ENCODE measurements at places on chromosomes 13 and 19. TPM values are rescaled to one million over a fixed set of nuclear protein-coding genes. Genes with fewer than 3 reads are reported as not detected.
A peak's percentile ranks its signal among the peaks of the same experiment; 100 is the strongest.

The NCAN gene
- total RNA-seq, result 3.7 TPM

DNA sequence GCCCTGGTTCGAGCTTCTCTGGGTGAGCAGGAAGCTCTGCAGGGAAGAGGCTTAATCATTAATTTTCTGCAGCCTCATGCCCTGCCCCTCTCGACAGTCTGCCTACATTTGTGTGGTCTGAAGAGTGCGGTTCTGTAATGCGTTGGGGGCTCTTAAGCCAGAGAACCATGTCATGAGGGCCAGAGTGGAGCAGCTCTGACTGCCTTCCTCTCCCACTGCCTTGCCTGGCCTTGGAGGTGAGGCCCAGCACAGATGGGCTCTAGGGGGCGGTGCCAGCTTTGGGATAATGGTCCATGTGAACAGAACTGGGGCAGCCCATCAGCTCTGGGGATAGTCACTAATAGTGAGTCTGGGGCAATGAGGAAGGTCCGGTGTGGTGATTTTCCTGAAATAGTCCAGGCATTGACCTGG, 5.7 kb downstream of the FGF9 start:
- H3K27ac ChIP-seq, result no peak overlapping the region
- no peak for DNase-seq
- H3K36me3 ChIP-seq, result no peaks in the 10 kb centered on the region
- H3K4me1 ChIP-seq, result peaks cover 7% of the 10 kb centered on the region
- H3K4me3 ChIP-seq, result no peak overlapping the region
- no peaks in the 10 kb centered on the region for H3K27me3 ChIP-seq

The MUC16 gene
- total RNA-seq, result 2.6 TPM

GRCh38 chr13:55653497-55653896, 1487.2 kb upstream of the PRR20A start:
- no peak for DNase-seq
- H3K4me1 ChIP-seq, result no peaks in the 10 kb centered on the region
- H3K36me3 ChIP-seq, result no peaks in the 10 kb centered on the region
- no peak overlapping the region for H3K4me3 ChIP-seq
- H3K27me3 ChIP-seq, result no peaks in the 10 kb centered on the region
- H3K27ac ChIP-seq, result no peak overlapping the region

The KIR3DL2 gene
- total RNA-seq, result not detected

DNA sequence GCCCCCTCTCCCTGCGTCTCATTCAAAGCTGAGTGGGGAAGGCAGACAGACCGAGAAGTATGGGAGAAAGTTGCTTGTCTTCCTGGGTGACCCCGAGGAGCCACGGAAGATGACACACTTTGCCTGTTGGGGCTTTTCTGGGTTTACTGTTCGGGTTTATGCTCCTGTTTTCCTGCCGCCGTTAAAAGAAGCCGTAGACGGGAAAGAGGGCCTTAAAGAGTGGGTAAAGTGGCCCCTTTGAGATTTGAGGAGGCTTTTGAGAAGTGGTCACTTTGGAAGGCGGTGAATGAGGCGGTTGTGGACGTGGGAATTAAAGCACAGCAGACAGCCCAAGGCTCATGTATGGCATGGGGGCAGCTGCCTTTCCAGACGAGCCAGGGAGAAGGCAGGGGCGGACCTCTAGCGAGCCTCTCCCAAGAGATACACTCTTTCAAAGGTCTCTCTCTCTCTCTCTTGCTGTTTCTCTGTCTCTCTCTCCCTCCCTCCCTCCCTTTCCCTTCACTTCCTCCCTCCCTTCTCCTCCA, 493 bp upstream of the LHFPL6 start:
- peaks cover 5% of the 10 kb centered on the region for H3K4me1 ChIP-seq
- peak; percentile 63 for DNase-seq
- H3K27ac ChIP-seq, result peak overlapping the region; percentile 90
- no peaks in the 10 kb centered on the region for H3K27me3 ChIP-seq

GRCh38 chr13:80010286-80010831, 330.6 kb downstream of the SPRY2 start:
- H3K36me3 ChIP-seq, result no peaks in the 10 kb centered on the region
- no peak for DNase-seq
- H3K4me3 ChIP-seq, result no peak overlapping the region
- H3K27me3 ChIP-seq, result no peaks in the 10 kb centered on the region

GRCh38 chr13:98289339-98289945, 112.4 kb upstream of the RNF113B start:
- H3K27me3 ChIP-seq, result no peaks in the 10 kb centered on the region
- H3K27ac ChIP-seq, result no peak overlapping the region
- H3K36me3 ChIP-seq, result no peaks in the 10 kb centered on the region

The NLRP11 gene
- total RNA-seq, result 4.3 TPM

- no peaks in the 10 kb centered on the region for H3K27me3 ChIP-seq
- H3K27ac ChIP-seq, result no peak overlapping the region
- no peaks in the 10 kb centered on the region for H3K36me3 ChIP-seq
- no peak overlapping the region for H3K4me3 ChIP-seq
- no peak for DNase-seq
These were observed 134.3 kb upstream of the MYO16 start for GRCh38 chr13:108494991-108495645.

GRCh38 chr13:50537029-50537428, 306.5 kb downstream of the DLEU7 start:
- no peaks in the 10 kb centered on the region for H3K36me3 ChIP-seq
- H3K4me1 ChIP-seq, result no peaks in the 10 kb centered on the region
- DNase-seq, result no peak
- no peak overlapping the region for H3K4me3 ChIP-seq

DNA sequence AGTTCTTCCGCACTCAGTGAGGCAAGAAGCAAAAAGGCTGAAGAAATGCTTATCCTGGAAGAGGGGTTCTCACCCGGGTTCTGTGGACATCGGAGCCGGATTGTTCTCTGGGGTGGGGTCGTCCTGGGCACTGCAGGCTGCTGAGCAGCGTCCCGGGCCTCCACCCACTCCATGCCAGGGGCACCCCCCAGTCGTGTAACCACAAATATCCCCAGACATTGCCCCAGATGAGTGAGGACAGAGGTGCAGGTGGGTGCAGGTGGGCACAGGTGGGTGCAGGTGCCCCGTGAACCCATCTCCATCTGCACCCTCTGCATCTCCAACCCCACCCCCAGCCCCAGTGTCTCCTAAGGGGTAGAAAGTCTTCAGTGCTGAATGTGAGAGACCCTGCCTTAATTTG, 67.5 kb downstream of the GNG7 start:
- peaks cover 52% of the 10 kb centered on the region for H3K4me1 ChIP-seq
- no peak for DNase-seq
- no peaks in the 10 kb centered on the region for H3K27me3 ChIP-seq
- no peaks in the 10 kb centered on the region for H3K36me3 ChIP-seq
- H3K4me3 ChIP-seq, result no peak overlapping the region
- peak overlapping the region; percentile 89 for H3K27ac ChIP-seq

GRCh38 chr13:42275098-42275471, 3.1 kb downstream of the AKAP11 start:
- no peak for DNase-seq
- H3K27ac ChIP-seq, result no peak overlapping the region
- no peaks in the 10 kb centered on the region for H3K27me3 ChIP-seq
- no peak overlapping the region for H3K4me3 ChIP-seq
- no peaks in the 10 kb centered on the region for H3K36me3 ChIP-seq

The IRGC gene
- total RNA-seq, result 218 TPM

The MAP3K10 gene
- 23.8 TPM for total RNA-seq
